ENCODE measurements at places on chromosomes 5 and 9.

DNA sequence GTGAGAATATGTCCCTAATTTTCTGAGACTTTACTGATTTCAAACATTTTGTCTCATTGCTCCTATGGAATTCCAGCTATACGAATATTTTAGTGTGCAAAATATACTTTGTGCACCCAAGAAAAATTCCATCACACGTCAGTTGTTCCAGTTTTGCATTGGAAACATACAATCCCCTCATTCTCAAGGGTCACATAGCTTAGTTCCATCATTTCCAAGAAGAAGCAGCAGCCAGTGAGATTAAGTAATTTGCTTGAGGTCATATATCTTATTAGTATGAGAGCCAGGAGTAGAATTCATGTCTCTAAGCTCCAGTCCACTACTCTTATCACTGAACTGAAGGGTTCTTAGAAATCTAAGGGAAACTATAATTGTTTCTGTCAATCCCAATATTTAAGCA is 746.7 kb upstream of the C9orf72 start:
- DNase-seq = no peak

GRCh38 chr5:316210-317085 is 5.1 kb upstream of the AHRR start:
- no peak for DNase-seq

DNA sequence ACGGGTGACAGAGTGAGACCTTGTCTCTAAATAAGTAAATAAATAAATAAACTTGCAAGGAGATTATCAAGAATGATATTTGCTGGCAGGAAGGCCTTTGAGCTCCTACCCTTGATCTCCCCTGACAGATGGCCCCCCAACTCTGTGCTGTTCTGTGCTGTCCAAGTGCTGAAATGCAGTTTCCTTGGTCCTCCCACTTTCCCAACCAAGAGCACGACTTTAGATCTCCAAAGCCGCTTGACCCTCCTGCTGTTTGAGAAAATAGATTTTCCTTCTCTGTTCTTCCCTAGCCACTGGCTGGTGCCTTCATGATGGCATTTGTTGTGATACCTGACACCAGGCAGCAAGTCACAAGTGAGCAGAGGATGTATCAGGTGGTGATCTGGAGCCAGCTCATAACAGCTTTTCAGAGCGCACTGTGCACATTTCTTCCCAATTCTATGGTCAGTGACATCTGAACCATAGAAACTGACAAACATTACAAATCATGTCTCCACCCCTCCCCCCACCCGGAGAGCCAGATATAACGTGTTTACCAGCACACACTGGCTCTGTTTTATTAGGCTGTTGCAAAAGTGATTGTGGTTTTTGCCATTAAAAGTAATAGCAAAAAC is 80.0 kb upstream of the PUM3 start:
- DNase-seq = no peak

GRCh38 chr9:75422944-75423522 is 334.7 kb downstream of the OSTF1 start:
- DNase-seq = no peak

DNA sequence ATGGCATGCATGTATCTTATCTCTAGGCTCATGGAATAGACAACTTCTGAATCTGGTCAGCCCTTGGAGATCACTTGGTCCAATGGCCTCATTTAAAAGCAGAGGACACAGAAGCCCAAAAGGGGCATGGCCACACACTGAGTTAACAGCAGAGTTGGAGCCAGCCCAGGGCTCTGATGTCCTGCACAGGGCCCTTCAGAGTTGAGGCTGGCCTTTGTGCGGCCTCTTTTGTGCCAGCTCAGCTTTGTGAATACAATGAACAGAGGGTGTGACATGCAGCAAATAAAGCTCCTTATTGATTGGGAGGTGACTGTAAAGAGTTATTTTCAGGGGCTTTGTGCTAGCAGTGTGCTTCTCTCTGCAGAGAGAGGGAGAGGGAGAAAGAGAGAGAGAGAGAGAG is 150.1 kb upstream of the STK32A start:
- DNase-seq = no peak

DNA sequence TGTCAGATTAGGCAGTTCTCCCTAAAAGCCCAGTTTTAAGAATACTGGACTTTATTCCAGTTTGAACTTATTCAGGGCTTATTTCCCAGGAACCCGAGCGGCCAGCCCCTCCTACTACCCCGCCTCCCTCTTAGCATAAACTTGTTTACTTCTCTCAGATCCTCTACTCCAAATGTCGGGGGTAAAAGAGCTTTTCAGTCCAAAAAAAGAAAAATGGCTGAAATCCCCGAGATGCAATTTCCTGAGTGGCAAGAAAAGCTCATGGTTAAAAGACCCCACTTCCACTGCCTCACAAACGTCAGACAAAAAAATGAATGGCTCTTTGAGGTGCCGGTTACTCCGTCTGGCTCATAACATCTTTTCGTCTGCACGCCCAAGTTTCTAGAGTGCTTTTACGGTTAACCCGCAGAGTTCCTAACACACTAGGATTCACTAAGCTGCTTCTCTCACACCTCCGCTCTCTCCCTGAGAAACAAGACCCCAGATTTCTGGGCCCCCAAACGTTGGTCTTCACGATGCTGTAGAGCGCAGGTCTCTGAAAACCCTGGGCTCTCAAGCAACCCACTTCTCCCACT is 402 bp downstream of the BRD8 start:
- peak; percentile 12 for DNase-seq

- DNase-seq = peak; percentile 17
Observed at GRCh38 chr5:178895615-178896571, at the start of gene ZFP2. Gene ZFP2 (plus strand): TSS chr5:178895913. CDS start chr5:178931314, 35,401 bp downstream.

- DNase-seq = no peak
Observed at GRCh38 chr5:106205916-106206571, 1464.7 kb downstream of the EFNA5 start.

DNA sequence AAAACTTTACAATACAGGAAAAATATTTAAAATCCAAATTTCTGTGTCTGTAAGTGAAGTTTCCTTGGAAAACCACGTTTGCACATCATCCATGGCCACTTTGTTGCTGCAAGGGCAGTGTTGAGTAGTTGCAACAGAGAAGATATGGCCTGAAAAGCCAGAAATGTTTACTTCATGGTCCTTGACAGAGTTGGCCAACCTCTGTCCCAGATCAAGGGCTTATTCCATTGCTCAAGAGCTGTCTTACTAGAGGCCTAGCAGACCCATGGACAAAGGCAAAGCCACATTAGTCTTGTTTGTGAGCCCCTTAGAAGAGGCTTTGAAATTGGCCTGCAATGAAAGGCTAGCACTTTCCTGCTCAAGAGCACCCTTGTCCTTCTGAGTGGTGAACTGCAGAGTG is 119.4 kb downstream of the GAS1 start:
- DNase-seq = no peak

DNA sequence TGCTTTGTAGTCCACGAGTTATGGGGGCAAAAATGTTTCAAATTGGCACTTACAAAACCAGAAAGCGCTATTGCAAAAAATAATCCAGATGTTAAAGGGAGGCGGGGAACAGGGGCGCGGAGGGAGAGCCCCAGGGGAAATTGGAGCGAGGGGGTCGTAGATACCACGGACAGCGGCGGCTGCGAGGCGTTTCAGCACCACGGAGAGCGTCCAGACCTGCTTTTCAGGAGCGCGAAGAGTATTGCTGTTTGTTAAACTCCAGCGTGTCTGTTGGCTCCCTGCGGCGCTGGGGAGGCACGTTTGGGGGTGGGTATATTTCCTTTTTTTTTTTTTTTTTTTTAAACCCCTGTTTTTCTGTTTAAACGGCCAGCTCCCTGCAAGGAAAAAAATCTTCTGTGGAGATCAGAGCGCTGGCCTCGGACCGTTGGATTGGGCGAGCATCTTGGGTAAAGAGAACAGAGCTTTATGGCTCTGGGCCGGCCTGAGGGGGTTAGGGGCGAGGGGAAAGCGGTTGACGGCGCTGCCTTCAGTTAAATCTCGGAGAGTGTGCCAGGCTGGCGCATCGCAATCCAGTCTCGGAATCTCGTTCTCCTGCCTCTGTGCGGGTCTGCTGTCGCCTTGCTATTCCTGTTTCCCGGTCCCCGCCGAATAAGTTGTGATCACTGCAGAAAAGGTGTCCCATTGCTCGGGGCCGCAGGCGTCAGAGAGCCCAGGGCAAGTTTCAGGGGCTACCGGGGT is at the start of gene GLRA1:
Gene GLRA1, minus strand, starts transcription at position 288 of the 738 bp plus-strand sequence. CDS start 302 bp downstream, outside the sequence.
- DNase-seq = peak; percentile 26

GRCh38 chr9:117293206-117294114 is 121.4 kb downstream of the ASTN2 start:
- no peak for DNase-seq

DNA sequence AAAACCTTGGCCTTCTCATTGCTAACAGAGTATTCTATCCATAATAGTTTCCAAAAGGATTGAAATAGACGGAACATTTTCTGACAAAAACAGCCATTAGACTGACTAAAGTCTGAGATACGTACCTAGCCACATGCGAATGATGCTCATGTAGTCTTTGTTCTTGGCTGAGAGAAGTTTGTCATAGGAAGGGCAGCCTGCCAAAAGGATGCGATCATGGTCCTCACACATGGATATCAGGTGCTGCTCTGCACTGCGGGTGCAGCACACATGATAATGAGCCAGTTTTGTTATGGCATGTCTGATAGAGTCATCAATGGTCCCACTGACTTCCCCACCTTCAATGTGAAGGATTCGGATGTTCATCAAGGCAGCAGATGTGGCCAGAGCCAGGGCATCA is 12.3 kb downstream of the GNE start:
- no peak for DNase-seq

DNA sequence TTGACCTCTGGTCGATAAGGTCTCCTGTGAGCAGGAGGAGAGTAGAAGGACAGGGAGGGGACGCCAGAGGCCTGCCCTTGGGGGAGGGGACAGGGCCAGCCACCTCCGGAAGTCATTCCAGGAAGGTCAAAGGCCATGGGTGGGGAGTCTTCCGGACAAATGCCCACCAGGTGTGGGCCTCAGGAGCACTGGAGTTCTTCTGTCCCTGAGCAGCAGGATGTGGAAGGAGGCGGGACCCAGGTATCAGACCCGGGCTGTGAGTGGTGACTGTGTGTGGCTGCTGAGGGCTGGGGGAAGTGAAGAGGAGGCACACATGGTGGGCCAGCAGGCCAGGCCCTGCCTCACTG is 13.9 kb downstream of the FGF18 start:
- no peak for DNase-seq

DNA sequence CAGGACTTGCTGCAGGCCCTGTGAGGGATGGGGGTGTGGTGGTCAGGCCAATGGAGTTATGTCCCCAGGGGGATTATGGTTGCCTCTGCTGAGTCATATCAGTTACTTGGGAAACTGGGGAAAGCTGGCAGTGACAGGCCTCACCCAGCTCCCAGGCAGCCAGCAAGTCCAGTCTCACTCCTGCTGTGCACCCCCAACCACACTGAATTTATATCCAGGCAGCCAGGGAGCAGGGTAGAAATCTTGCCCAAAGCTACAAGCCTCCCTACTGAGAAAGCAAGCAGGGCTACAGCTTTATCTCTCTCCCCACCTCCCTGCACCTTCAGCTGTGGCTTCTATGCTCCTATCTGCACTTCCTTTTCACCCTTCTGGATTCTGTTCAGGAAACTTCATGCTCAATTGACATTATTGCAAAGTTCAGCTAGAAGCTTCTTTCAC is 2076.0 kb upstream of the CDH9 start:
- no peak for DNase-seq

DNA sequence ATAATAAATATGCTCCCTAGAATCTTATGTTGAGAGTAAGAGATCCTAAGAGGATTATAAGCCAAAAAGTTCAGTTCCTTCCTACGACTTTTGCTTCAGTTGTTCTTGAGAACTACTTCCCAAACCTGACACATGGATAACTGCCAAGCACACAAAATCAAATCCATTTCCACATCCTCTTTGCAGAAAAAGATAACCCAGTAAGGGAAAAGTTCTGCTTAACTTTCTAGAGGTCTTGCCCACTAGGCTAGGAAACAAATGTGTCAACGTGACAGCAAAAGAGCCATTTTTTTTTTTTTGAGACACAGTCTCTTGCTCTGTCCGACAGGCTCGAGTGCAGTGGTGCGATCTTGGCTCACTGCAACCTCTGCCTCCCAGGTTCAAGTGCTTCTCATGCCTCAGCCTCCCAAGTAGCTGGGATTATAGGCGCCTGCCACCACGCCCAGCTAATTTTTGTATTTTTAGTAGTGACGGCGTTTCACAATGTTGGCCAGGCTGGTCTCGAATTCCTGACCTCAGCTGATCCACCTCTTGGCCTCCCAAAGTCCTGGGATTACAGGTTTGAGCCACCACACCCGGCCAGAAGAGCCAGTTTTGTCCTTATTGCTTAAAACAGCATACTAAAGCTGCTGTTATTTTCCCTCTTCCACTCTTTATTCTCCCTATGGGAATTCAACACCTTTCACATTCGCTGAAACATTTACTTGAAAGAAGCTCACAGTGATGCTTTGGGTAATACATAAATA is 24.2 kb downstream of the CSNK1A1 start:
- DNase-seq = no peak

DNA sequence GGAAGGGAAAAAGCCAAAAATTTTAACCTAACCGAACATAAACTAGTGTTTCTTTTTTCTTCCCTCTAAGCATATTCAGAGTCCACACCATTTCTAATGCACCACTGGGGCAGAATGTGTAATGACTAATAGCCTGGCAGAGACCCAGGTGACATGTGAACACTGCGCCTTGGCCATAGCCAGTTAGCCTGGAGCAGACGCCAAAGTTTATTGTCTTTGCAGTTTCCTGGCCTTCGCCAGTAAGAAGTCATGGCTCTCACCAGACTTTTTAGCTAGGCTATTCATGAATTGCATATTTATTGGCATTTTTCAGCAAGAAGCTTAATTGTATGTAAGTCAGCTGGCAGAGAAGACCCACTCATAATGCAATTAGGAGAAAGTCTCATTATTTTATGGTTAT is 182.8 kb upstream of the SLC27A6 start:
- no peak for DNase-seq

DNA sequence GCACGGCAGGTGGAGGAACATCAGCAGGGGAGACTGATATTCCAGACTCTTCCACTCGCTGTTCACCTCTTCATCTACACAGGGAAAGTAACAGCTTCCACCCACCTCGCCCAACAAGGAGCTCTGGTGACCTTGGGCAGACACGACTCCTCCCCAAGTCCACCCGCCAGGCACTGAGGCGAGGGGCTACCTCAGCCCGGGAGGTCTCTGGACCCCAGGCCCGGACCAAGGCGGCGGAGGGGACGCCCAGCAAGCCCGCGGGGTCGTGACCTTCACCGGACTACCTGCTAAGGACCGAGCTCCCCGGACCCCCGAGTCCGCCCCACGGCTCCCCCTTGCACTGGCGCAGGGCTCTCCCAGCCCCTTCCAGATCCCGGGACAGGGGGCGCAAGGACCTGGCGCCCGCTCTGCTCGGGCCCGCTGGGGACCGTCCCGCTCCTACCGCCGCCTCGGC is 70.2 kb upstream of the LPCAT1 start:
- DNase-seq = no peak

- no peak for DNase-seq
Observed at GRCh38 chr9:74521009-74521408, 23.9 kb downstream of the RORB start.

GRCh38 chr5:177455036-177455660 is 8.5 kb downstream of the PRR7 start:
- DNase-seq = peak; percentile 81

- DNase-seq = no peak
Observed at GRCh38 chr9:124088476-124088837, 76.9 kb downstream of the LHX2 start.

DNA sequence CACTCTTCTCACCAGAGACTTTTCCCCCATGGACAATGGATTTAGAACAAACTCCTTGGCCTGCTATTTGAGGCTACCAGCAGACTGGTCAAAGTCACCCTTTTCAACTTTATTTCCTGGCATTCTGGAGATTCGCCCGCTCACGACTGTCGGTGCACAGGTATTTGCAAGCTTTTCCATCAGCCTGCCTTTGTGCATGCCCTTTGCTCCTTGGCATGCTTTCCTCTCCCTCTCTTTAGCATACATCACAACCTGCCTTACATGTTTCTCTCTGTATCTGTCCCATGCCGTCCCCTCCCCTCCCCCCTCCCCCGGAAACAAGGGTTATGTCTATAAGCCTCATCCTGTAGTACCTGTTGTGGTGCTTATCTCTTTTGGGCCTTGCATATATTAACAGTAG is 257.1 kb downstream of the AOPEP start:
- DNase-seq = no peak

Measured in stimulated activated CD4-positive, alpha-beta T cell treated with anti-CD3 and anti-CD28 coated beads, TNF-alpha, amount 100 ng/mL, for 24 hours (primary cell).